ENCODE measurements at places on chromosomes 6 and 20.
A peak's percentile ranks its signal among the peaks of the same experiment; 100 is the strongest.

DNA sequence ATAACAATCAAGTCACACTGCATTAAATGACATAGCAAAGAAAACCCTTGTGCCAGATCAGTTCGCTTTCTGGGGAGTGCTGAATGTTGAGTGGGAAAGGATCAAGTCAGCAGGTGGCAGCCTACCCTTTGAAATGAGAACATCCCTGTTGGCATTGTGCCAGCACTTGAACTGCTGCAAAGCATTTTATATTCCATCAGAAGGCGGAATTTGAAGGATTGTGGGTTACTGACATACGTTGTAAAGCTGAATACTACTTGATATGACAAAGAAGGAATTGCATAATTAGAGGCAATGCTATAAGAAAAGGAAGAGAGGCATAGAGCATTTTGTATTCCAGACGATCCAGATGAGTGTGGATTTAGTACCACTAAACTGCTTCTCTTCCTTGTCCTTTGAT is 26.5 kb downstream of the BCKDHB start:
- peak; percentile 21 for DNase-seq

DNA sequence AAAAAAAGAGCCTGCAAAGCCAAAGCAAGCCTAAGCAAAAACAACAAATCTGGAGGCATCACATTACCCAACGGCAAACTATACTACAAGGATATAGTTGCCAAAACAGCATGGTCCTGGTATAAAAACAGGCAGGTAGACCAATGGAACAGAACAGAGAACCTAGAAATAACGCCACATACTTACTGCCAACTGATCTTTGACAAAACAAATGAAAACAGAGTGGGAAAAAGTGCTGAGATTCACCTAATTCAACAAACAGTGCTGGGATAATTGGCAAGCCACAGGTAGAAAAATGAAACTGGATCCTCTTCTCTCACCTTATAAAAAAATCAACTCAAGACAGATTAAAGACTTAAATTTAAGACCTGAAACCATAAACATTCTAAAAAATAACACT is 291.8 kb downstream of the RNGTT start:
- no peak for DNase-seq

DNA sequence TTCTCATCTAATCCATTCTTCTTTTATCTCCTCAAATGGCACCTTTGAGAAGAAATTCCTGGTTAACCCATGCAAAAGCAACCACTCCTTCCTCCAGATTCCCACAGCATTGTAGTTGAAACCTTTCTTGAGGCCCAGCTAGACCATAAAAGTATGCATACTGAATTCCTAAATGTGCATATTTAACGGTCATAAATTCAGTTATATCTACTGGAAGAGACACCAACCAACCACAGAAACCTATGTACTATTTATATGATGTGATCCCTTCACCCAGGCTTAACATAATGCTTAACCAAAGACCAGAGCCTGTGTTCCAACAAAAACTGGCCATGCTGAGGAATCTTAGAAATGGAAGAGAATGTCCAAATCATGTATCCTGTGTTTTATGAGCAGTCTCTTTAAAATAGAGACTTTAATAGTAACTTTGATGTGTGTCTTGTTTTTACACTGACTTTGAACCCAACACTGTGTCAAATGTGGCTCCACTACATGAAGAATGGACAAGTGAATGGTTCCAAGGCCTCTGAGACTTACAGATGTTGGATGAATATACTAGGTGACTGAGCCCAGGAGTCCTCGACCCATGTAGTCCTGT is 11.4 kb upstream of the TAF8 start:
- DNase-seq, result no peak

DNA sequence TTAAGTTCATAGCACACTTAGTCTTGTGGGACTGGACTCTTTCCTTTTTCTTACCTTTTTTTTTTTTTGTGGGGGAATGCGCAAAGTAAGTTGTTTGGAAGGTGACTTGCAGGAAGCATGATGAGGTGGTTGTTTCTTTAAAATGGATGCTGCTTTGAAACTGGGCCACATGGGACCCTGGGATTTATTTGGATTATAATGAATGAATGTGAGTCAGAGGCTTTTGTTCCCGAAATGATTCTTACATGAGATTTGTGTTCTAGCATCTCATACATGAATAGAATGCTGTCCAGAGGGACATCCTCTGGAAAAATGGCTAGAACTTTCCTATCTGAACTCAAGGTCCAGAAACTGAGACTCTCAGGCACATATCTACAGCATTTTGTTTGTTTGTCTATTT is 236.6 kb upstream of the RNF24 start:
- DNase-seq, result no peak

- no peak for DNase-seq
Measured at GRCh38 chr6:75550544-75551167, 51.0 kb upstream of the SENP6 start.

DNA sequence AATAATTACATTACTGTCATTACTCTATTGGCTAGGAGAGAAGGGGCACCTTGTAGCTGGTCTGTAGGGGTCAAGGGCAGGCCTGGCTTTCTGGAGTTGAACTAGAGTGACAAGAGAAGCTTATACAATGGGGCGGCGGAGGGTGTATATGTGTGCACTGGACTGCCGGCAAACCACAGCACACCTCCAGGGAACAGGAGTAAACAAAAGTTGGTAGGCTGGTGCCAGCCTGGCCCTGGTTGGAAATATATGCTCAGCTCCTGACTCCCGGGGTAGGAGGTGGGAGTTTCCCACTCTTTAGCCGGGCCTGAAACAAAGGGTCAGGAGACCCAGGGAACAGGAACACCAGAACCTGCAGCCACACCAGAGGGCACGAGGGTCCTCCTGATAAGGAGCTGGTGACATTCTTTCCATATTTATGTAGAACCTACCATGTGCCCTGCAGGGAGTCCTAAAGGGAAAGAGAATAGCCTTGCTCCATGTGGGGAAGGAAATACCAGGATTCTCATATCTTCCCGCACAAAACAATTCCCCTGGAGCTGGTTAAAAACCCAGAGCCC is 5.1 kb downstream of the C6orf132 start:
- no peak for DNase-seq

DNA sequence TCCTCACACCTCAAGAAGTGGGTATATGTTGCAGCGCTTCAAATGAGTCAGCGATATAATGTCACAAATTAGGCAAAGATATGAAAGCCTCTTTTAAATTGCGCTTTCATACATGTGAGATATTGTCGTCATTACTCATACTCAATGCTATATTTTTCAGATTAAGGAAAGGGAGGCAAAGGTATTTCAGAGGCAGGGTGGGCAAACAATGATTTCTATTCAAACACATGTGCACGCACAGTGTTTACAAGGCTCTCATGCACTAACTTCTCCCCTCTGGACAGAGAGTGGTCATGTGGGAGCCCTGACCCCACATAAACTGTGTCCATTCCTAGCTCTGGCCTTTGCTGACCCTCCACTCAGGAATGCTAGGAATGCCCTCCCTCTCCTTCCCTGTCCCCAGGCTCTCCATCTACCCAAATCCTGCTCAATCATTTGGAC is 112.1 kb upstream of the TMEM170B start:
- DNase-seq, result no peak

DNA sequence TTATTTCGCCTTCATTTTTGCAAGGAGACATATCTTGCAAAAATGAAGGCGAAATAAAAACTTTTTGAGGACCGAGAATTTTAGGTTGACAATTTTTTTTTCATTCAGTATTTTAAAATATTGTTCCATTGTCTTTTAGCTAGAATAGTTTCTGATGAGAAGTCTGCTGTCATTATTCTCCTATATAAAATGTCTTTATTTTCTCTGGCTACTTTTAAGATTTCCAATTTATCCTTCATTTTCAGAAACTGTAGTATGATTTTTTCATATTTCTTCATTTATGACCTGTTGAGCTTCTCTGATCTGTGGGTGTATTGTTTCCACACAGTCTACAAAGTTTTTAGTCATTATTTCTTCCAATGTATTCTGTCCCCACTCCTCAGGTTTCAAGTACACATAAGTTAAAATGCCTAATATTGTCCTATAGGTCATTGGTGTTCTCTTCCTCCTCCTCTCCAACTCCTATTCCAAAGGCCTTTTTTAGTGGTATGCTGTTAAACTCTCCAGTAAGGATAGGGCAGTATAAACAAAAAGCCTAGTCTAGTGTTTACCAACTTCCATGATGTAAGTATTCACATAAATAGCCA is 15.7 kb downstream of the AHI1 start:
- DNase-seq, result no peak

DNA sequence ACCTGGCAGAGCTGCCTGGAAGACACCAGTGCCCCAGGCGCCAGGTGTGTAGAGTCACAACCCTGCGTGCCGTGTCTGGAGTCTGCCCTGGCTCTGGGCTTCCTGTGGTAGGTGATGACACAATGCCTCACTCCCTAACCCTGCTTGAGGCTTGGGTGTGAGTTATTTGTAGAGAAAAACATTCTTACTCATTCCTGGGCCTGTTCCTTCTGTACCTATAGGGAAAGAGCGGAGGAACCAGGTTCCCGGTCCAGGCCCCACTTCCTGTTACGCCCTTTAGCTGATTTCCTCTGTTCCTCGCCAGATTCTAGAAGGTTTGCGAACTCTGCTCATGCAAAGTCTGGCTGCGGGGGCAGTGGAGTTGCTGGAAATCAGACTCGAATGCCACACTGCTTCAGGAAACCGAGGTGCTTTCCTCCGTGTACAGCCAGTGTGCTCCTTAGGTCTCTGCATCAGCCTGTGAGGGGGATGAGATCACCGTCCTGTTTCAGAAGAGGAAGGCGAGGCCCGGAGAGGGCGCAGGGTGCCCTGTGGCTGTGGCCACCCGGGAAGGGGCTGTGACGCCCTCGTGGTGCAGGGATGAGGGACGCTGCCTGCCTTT is 67.1 kb upstream of the DUSP22 start:
- peak; percentile 51 for DNase-seq

DNA sequence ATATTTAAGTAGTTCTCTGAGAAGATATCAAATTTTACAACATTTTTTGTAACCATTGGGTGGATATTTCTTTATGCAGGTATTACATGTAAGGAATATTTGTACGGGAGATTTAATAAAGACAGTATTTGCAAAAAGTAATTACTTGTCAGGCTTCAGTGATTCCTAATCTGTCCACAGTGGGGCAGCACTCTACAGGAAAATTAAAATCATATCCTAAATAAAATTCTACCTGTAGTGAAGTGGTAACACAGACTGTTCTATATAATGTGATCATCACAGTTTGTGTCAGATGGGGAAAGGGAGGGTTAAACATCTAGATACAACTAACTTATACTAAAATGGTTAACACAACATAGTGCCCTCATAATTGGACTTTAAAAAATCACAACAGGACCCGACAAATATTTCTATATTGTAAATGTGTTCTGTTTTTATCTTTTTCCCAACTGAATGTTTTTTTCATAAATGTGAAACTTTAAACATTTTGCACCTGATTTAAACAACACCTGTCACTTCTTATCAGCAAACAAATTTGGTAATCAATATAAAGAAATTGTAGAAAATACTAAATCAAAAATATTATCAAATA is 145.6 kb upstream of the MANEA start:
- DNase-seq, result peak; percentile 45

- no peak for DNase-seq
Measured at GRCh38 chr6:148907573-148907972, 160.7 kb downstream of the UST start.

DNA sequence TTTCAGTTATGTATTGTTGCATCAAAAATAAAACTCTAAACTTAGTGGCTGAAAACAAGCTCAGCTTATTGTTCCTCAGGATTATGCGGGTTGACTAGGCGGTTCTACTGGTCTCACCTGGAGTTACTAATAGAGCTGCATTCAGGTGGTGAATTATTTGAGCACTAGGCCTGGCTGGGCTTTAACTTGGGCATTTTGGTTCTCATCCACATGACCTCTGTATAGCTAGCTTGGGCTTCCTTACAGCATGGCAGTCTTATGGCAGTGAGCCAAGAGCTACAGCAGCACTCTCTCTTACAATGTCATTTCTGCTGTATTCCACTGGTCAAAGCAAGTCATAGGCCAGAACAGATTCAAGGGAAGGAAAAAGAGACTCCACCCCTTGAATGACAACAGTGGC is 1.6 kb downstream of the PGBD1 start:
- no peak for DNase-seq

DNA sequence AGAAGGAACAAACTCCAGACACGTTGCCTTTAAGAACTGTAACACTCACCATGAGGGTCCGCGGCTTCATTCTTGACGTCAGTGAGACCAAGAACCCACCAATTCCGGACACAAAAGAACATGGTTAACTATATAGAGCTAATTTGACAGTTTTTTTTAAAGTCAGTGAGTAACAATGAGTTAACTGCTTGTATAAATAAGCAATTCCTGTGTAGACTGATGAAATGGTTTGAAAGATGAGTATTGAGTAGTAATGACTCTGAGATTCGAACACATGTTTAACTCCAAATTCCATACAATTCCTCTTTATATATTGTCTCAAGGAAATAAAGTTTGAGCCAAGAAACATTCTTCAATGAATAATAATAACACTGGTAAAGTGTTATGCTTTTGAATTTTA is 478.0 kb downstream of the MMUT start:
- DNase-seq, result no peak

DNA sequence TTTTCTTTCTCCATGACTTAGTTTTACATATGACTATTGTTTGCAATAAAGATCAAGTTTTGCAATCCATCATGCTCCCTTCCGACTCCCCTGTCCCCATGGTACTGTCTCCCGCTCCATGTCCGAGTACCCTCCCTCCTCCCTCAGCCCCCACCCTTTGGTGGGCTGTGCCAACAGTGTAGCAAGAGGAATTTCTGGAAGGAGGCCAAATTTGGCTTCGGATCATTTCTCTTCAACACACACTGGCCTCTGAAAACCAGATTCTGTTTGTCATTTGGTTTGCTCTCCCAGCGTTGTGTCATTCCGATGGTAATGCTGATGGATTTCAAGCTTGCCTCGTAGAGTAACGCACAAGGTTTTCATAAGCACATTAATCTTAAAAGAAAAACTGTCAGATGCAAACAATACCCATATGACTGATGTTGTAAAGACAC is 22.9 kb upstream of the PAX1 start:
- no peak for DNase-seq

DNA sequence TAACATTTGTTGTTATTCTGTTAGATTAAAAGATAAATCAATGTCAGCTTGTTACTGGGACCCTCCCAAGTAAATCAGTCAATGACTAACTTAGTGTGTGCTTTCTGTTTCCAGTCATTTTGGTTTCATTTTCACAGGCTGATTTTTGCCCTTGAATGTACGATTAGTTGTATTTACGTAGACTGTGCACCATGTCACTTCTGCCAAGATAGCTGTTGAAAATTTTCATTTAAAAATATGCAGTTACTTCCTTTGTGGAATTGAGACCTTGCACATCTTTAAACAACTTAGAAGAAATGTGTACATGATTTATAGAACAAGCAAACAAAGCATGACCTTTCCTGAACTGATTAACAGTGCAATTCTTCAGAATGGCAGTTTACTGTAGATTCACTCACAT is 944.8 kb upstream of the CITED2 start:
- DNase-seq, result no peak

Measured in CD4-positive, alpha-beta T cell treated with Interleukin-21 for 1 hour (primary cell).